Activated CD4-positive, alpha-beta T cell treated with anti-CD3 and anti-CD28 coated beads, Interleukin-2, Interleukin-6, amounts not matched to agents 100 ng/mL and 50 ng/mL, durations not matched to agents 16 hours and 8 hours (primary cell): ENCODE measurements at places on chromosomes 6 and 20.

DNA sequence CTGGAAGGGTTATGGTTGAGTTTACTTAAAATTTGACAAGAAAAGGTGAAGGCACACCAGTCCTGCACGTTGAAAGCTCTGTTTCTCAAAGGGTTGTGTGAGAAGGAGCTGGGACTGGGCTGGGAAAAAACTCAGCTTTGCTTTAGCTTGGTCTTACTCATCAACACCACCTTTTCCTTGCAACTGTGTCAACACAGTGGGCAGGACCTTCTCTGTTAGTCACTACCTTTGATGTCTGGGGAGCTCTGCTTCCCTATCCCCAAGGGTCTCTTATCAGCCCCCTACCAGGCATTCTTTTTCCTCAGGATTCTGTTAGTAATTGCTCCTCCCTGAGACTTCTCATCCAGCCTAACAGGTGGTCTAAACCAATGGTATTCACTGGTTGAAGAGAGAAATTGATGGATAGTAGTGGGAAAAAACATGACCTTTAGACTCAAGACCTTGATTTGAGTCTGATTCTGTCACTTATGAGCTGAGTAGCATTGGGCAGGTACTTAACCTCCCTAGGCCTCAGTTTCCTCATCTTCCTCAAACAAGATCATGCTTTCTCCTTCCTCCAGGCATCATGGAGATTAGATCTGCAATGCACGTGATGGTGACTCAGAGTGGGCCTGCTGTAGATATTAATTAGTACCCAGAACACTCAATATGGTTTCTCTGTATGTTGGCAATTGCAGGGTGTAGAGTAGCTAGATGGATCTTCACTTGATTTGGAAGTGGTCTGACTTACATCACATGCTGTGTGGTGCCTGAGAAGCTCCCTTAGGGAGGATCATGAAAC lies 17.2 kb upstream of the FOXA2 start:
- DNase-seq, result no peak

GRCh38 chr6:145883263-145883662 lies 68.7 kb upstream of the FBXO30 start:
- DNase-seq, result no peak

DNA sequence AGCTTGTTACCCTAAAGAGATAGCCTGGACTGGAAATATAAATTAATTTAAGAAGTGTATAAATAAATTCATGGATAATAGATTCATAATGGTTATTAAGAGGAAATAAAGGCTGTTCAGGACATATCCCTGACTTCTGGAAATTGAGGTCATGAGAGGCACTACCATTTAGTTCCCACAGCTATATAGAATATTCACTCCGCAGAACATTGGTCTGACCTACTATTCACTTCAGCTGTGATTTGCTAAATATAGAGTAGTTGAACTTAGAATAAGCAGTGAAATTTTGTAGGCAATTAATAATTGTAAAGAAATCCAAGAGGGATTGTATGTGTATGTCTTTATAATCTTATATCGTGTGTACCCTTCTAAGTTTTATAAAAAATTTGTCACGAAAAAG lies 112.8 kb downstream of the ARID1B start:
- no peak for DNase-seq

DNA sequence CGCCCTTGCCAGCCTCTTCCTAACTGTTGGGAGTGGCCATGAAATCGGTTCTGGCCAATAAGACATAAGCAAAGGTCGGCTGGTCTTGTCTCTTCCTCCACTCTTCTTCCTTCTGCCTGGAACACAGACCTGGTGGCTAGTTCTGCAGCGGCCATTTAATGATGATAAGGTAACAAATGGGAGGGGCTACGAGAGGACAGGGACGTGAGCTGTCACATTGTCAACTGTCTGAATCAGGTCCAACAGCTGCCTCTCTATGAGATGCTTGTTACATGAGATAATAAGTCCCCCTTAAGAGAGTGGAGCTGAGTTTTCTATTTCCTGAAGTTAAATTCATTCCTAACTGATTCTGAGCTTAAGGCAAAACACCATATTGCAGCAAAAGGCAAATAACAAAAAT lies 12.5 kb upstream of the TMEM242 start:
- no peak for DNase-seq

GRCh38 chr20:6579417-6579816 lies 188.1 kb upstream of the BMP2 start:
- DNase-seq, result no peak

DNA sequence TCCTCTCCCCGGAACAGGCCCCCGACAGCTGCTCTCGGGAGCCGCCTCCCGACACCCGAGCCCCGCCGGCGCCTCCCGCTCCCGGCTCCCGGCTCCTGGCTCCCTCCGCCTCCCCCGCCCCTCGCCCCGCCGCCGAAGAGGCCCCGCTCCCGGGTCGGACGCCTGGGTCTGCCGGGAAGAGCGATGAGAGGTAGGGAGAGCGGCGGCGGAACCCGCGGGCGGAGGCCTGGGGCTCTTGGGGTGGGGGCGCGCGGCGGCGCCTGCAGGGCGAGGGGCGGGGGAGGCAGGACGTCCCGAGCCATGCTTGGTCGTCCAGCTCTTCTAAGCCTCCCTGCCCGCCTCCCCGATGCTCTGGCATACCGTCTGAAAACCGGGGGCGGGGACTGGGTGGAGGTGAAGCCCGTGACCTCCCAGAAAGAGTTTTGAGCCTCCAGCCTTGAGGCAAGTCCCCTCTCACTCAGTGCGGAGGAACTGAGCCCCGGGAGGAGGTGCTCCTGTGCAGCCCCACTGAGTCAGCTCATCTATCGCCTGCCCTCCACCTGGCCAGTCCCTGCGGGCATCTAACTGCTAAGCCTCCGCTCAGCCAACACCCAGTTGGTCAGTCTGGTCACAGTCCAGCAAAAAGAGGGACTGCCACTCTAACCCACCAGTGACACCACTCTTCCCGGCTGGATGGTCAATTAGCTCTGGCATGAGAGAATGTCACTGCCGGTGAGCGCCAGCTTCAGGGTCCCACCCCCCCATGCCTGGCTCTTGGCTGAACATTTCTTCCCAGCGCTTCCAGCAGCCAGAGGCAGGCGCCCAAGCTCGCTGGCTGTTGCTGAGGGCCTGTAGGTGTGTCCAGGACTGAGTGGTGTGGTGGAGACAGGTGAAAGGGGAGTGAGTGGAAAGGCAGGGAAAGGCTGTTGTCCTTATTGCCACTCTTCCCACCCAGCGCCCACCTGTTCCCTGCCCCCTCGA lies 482 bp downstream of the DDR1 start:
- peak; percentile 36 for DNase-seq

DNA sequence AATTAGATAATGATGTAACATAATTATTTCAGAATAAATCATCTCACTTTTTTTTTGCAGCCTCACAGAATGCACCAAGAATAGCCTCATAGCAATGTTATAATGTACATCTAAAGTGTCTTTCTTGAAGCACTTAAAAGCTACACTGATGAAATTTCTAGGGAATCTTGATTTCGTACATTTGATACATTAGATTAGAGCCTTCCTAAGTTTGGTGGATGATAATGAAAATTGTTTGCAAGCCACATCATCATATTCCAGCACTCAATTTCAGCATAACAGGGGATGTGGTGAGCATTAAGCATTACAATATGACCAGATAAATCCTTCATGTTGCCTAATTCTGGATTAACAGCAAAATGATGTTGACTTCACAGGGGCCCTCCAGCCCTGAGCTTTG lies 9.7 kb upstream of the METTL24 start:
- DNase-seq, result no peak

DNA sequence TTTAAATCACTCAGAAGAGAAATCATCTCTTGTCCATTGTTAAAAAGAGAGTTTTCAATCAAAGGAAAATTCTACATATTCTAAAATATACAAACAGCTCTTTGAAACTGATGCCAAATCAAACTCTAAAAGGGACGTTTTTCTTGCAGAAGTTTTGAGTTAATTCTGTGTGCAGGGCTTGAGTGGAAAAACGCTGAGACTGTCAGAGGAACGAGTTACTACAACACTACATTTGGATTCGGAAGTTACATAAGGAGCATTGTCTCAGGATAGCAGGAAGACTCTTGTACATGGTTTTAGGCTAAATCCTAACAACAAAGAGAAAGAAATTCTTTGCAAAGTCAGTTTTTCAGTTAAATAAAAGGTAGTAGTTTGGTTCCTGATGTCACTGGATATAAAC lies 155.7 kb upstream of the SUPT3H start:
- DNase-seq, result no peak

- no peak for DNase-seq
These were observed 114.3 kb downstream of the GJA1 start for GRCh38 chr6:121549736-121550135.

DNA sequence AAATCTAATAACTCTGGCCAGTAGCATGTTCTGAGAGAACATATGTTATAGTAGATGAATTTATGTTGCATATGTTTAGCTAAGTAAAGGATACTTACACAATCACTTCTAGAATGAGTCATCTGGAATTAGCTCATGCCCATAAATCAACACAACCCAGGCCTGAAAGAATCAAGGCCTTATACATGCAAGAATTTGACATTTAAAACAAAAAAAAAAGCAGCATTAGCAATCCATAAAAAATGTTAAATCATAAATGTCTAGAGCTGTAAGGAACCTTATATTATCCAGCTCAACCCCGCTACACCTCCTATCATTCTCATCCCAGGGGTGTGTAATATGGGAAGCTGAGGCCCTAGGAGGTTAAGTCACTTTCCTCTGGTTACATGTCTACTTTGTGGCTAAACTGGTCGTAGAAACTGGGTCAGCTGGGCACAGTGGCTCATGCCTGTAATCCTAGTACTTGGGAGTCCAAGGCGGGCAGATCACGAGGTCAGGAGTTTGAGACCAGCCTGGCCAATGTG lies 105.2 kb upstream of the CARMIL1 start:
- peak; percentile 62 for DNase-seq

GRCh38 chr20:50302341-50303057 lies 111.9 kb downstream of the CEBPB start:
- DNase-seq, result no peak

DNA sequence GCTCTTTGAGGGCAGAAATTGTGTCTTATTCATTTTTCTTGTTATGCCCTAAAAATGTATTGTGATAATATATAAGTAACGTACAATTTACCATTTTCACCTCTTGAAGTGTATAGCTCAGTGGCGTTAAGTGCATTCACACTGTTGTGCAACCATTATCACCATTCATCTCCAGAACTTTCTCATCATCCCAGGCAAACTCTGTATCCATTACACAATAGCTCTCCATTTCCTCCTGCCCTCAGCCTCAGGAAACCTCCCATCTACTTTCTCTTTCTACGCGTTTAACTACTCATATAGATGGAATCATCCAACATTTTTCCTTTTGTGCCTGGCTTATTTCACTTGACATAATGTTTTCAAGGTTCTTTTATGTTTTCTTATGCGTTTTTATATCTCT lies 184.6 kb downstream of the ESR1 start:
- DNase-seq, result no peak

- no peak for DNase-seq
These were observed 159.4 kb upstream of the CITED2 start for GRCh38 chr6:139533573-139534471.

DNA sequence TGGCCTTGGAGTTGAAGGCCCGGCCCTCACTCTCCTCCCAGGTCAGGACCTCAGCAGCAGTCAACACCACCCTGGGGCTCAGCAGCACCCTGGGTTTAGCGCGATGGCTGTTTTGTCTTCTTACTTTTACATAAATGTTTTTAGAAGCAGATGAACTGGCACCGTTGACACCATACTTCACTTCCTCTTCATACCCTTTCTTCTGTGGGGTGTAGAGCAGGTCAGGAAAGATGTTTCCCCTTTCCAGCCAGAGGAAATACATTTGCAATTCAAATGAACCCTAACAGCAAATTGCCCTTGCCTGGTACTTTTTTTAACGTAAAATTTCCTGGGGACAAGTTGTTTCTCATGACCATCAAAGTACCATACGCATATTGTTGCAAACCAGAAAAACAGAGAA lies 54.7 kb upstream of the SNX9 start:
- no peak for DNase-seq
